ENCODE measurements at places on chromosomes 12 and 14. TPM values are rescaled to one million over a fixed set of nuclear protein-coding genes. Genes with fewer than 3 reads are reported as not detected.

DNA sequence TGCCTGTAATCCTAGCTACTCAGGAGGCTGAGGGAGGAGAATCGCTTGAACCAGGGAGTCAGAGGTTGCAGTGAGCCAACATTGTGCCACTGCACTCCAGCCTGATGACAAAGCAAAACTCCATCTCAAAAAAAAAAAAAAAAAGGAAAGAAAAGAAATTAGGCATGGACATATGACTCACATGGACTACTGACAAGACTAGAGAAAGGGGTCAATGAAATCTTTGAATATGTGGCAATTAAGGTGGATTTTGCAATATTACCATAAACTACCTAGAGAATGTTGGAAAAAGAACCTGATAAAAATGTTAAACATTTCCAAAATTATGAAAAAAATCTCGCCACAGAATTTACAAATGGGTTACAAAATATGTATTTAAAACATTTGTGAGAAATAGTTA is 873.6 kb downstream of the C12orf50 start:
- no peak for DNase-seq

DNA sequence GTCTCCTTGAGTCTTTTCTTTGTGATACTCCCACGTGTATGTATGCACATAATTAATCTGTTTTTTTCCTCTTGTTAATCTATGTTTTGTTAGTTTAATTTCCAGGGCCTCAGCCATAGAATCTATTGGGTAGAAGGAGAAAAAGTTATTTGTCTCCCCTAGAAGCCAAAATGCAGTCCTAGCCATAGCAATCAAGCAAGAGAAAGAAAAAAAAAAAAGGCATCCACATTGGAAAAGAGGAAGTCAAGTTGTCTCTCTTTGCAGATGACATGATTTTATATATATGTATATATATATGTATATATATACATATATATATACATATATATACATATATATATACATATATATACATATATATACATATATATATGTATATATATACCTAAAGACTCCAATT is 25.4 kb upstream of the ETV6 start:
- no peak for DNase-seq

DNA sequence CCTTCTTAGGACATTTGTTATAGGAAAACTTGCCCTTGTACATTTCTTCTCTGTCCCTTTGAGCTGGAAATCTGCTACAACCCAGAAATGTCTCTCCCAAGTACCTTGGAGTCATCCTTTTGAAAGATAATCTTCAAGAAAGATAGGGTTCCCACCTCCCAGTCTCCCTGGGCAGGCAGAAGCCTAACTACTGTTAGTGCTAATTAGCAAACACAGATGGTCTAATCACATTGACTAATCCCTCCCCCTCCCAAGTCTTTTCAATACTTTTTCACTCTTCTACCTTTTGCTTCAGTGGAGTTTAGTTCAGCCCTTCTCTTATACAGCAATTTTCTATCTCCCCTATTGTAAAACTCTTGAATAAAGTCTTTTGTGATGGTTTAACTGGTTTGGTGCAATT is 129.8 kb upstream of the PPFIA2 start:
- no peak for DNase-seq

DNA sequence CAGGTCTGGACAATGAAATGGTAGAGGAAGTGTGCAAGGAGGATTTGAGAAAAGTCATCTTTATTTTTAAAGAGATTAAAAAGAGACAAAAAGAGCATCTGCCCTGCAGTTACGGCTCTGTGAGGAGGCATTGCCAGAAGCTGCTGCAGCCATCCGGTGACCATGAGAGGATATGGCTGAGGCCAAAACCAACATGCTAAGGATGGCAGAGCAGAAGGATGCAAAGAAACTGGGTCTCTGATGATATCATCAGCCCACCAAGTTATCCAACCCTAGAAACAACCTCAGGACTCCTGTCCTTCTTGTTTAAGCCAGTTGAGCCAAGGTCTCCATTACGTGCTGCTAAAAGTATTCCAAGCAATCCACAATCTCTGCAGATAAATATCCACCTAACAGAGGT is 48.0 kb upstream of the CCND2 start:
- DNase-seq: no peak

DNA sequence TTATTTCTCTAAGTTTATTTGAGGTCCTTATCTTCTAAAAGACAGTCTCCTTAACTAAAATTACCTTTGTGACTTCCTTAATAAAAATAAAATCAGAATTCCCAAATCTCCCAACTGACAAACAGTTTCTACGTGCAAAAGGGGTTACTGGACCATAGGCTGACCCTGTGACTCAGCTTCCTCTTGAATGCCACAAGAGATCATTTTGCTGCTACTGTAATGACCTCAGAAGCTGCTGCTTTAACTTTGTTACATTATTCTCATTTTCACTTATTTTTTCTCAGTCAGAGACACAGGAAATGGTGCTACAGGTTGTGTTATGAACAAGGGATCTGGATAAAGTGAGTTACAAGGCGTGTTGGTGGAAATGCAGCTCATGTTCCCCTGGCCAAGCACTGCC is 132.2 kb upstream of the TMTC2 start:
- DNase-seq: no peak

DNA sequence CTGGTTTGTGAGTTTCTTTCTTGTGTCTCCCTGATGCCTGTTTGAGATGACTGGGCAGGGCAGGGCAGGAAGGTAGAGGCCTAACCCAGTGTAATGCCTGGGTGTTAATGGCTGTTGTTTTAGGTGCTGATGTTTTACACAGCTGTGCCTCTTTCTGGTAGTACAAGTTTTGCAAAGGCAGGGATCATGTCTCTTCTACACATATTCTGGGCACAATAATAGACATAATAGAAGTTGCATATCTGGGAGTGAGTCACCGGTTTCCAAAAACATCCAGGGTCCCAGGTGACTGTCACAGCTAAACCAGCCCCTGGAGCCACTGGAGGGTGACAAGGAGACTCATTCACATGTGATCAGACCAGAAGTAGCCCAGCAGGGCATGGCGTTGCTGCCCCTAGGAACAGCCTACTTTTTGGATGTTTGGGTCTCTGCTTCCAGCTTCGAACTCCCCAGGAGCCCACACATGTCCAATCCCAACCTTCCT is 18.1 kb downstream of the TPCN1 start:
- peak; percentile 54 for DNase-seq

LRFN5 gene
- total RNA-seq: 4.8 TPM

EIF2S3B gene
- total RNA-seq: 1.1 TPM

SIRT4 gene
- total RNA-seq: 2.8 TPM

OVCH1 gene
- total RNA-seq: 2.5 TPM

LAG3 gene
- 6.9 TPM for total RNA-seq

COPZ1 gene
- total RNA-seq: 74.2 TPM

L2HGDH gene
- 2.7 TPM for total RNA-seq

ARID4A gene
- total RNA-seq: 26.0 TPM

Measured in sigmoid colon (tissue), 7 donors.